ENCODE measurements at places on chromosomes 12 and 14. TPM values are rescaled to one million over a fixed set of nuclear protein-coding genes. Genes with fewer than 3 reads are reported as not detected.

PRB2 gene
- total RNA-seq: not detected

LBHD2 gene
- not detected for total RNA-seq

BHLHE41 gene
- 104 TPM for total RNA-seq

LRCOL1 gene
- 1.8 TPM for total RNA-seq

IL31 gene
- not detected for total RNA-seq

CLEC4A gene
- total RNA-seq: 8.3 TPM

GLIPR1L1 gene
- total RNA-seq: not detected

TBX3 gene
- total RNA-seq: 35.9 TPM

INHBC gene
- total RNA-seq: not detected

PCK2 gene
- 39.9 TPM for total RNA-seq

CCDC177 gene
- total RNA-seq: not detected

KIF5A gene
- 0.14 TPM for total RNA-seq

SLC6A13 gene
- total RNA-seq: 3.9 TPM

P2RX2 gene
- 0.55 TPM for total RNA-seq

ZDHHC22 gene
- total RNA-seq: not detected

VASH1 gene
- 37.1 TPM for total RNA-seq

PPP1R12A gene
- 80.4 TPM for total RNA-seq

CACNB3 gene
- total RNA-seq: 24.4 TPM

PLA2G1B gene
- 62.2 TPM for total RNA-seq

SERPINA12 gene
- not detected for total RNA-seq

FSCB gene
- total RNA-seq: not detected

RDH12 gene
- 0.20 TPM for total RNA-seq

Measured in upper lobe of right lung (tissue), 1 donor.